Activated naive CD8-positive, alpha-beta T cell treated with anti-CD3 and anti-CD28 coated beads, Interleukin-2, amount 10 ng/mL, durations not matched to agents 7 days and 5 days (primary cell): ENCODE measurements at places on chromosomes 1 and 21. TPM values are rescaled to one million over a fixed set of nuclear protein-coding genes. Genes with fewer than 3 reads are reported as not detected.

GRCh38 chr1:32619701-32620485, 30.5 kb downstream of the ZBTB8OS start:
- peaks cover 32% of the 10 kb centered on the region for H3K36me3 ChIP-seq
- no peaks in the 10 kb centered on the region for H3K27me3 ChIP-seq
- H3K27ac ChIP-seq: no peak overlapping the region
- H3K4me1 ChIP-seq: peaks cover 19% of the 10 kb centered on the region

- peaks cover 21% of the 10 kb centered on the region for H3K4me1 ChIP-seq
- DNase-seq: no peak
Observed at GRCh38 chr1:208047975-208048374, 137.1 kb upstream of the CD34 start.

GRCh38 chr21:39674801-39675200, 62.1 kb downstream of the B3GALT5 start:
- H3K4me1 ChIP-seq: no peaks in the 10 kb centered on the region
- no peak overlapping the region for H3K27ac ChIP-seq
- no peaks in the 10 kb centered on the region for H3K27me3 ChIP-seq
- H3K36me3 ChIP-seq: no peaks in the 10 kb centered on the region
- H3K4me3 ChIP-seq: no peak overlapping the region

- peaks cover 4% of the 10 kb centered on the region for H3K27me3 ChIP-seq
- no peak for DNase-seq
- peaks cover 11% of the 10 kb centered on the region for H3K4me1 ChIP-seq
- H3K27ac ChIP-seq: no peak overlapping the region
- H3K4me3 ChIP-seq: no peak overlapping the region
- no peaks in the 10 kb centered on the region for H3K36me3 ChIP-seq
Observed at GRCh38 chr1:179817789-179818188, 59.8 kb downstream of the TOR1AIP2 start.

GRCh38 chr1:41741244-41741643, 177.5 kb downstream of the HIVEP3 start:
- no peak overlapping the region for H3K4me3 ChIP-seq
- H3K4me1 ChIP-seq: peaks cover 41% of the 10 kb centered on the region
- DNase-seq: no peak
- H3K36me3 ChIP-seq: no peaks in the 10 kb centered on the region
- peak overlapping the region; percentile 77 for H3K27ac ChIP-seq

DNA sequence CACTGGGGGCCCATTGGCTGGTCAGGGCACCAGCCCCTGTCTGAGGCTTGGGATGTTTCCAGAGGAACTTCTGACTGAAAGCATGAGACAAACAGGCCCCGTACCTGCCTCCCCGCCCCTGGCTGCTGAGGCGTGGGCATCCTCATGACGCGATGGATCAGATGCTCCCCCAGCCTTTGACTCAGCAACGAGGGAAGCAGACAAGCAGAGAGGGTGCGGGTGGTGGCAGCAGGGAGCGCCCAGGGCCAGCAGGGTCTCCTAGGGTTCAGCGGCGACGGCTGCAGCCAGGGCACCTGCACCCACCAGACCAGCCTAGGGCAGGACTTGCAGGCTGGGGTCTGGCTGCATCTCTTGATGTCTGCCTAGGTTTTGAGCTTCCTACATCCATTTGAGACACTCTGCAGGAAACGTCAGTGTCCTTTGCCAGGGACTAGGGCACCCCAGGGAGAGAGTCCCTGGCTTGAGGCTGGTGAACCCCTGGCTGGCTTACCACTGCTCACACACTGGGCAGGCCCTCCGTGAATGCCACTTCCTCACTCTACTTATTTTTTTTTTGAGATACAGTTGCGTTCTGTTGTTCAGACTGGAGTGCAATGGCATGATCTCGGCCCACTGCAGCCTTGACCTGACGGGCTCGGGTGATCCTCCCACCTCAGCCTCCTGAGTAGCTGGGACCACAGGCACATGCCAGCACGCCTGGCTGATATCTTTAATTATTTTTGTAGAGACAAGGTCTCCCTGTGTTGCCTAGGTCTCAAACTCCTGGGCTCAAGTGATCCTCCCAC, 63.3 kb downstream of the DHRS3 start:
- no peak for DNase-seq
- no peak overlapping the region for H3K27ac ChIP-seq
- no peaks in the 10 kb centered on the region for H3K36me3 ChIP-seq

- H3K27me3 ChIP-seq: no peaks in the 10 kb centered on the region
- DNase-seq: peak; percentile 80
- H3K4me3 ChIP-seq: peak overlapping the region; percentile 99
- H3K27ac ChIP-seq: peak overlapping the region; percentile 98
- peaks cover 45% of the 10 kb centered on the region for H3K36me3 ChIP-seq
Observed at GRCh38 chr1:37479255-37480124, 5.1 kb downstream of the ZC3H12A start.

DNA sequence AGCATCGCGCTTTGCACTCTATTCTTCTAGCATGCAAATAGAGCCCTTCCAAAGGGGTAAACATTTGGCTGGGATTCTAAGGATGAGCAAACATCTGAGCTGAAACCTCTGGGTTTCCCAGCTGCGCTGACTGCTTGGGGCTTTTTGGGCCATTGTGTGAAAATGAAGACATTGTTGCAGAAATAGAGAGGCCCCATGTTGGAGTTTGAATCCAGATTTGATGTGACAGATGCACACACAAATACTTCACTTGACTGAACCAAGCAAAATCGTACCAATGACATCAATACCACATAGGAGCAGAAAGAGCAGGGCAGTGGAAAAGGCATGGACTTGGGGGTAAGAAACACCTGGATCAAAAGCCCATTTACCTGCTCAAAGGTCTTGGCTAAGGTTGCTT, 144.6 kb upstream of the HMGB4 start:
- no peaks in the 10 kb centered on the region for H3K36me3 ChIP-seq
- H3K27me3 ChIP-seq: peaks cover 2% of the 10 kb centered on the region
- no peak overlapping the region for H3K27ac ChIP-seq
- DNase-seq: no peak
- H3K4me1 ChIP-seq: no peaks in the 10 kb centered on the region

GRCh38 chr1:233667741-233668140, 53.8 kb downstream of the KCNK1 start:
- H3K27me3 ChIP-seq: no peaks in the 10 kb centered on the region
- no peaks in the 10 kb centered on the region for H3K4me1 ChIP-seq
- no peak for DNase-seq
- H3K36me3 ChIP-seq: no peaks in the 10 kb centered on the region
- no peak overlapping the region for H3K27ac ChIP-seq
- H3K4me3 ChIP-seq: no peak overlapping the region

DNA sequence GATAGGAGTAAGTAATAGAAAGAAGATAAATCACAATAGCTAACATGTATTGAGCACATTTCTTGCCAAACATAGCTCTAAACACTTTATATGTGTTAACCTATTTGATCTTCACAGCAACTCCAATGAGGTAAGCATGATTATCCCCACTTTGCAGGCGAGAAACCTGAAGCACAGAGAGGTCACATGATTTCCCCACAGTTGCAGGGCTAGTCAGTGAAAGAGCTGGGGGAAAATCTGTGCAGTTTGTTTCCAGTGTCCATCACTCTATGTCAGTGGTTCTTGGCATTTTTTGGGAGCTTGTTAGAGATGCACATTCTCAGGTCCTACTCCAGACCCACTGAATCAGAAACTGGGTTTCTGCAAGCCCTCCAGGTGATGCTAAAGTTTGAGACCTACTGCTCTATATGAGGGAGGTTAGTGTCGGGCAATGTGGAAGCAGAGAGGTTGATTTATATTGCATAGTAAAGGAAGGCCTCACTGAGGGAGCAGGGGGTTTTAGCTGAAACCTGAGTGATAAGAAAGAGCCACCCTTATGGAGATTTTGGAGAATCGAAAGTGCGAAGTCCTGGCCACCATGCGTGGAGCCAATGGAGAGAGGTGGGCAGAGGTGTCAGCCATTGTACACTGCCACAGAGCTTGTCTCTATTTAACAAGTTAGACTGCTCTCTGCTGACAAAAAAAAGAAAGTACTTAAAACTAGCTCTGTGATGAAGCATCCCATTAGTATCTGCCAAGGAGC, 20.9 kb downstream of the MCOLN3 start:
- peaks cover 9% of the 10 kb centered on the region for H3K4me1 ChIP-seq
- H3K4me3 ChIP-seq: peak overlapping the region; percentile 51
- H3K27ac ChIP-seq: peak overlapping the region; percentile 80
- DNase-seq: no peak
- no peaks in the 10 kb centered on the region for H3K27me3 ChIP-seq

DNA sequence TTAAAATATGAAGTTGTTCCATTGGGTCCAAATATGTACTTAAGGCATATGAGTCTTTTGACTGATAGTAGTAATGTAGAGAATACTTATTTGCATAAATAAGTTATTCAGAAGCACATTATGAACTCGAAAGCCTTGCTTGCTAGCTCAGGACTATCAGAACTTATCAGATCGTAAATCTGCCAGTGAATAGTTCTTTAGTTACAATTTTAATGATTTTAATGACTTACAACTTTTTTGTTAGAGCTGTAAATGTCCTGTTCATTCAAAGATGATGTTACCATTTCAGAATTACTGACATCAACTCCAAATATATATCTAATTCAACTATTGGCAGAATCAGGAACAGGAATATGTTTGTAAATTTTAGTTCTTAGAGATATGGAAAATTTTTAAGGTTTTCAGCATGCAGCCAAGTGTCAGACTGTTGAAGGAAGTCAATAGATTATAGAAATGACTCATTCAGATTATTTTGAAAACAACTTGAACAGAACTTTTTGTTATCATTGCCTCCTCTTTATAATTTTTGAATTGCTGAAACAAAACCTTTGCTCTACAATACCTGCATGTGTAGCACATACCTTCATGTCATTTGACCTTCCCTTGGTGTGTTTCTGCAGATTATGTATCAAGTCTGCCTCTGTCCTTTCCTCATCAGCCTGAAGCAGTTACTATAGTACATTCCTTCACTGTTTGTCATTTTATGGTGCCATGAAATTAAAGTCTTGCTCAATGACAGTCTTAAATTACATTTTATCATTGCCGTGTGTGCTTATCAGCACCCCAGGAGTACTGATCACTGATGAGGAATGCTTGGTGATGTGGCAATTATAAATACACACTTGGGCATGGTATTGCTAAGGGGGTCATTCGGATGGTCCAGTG, 44.9 kb downstream of the LRRC8D start:
- no peaks in the 10 kb centered on the region for H3K27me3 ChIP-seq
- peaks cover 24% of the 10 kb centered on the region for H3K4me1 ChIP-seq
- H3K27ac ChIP-seq: no peak overlapping the region
- no peak for DNase-seq

DNA sequence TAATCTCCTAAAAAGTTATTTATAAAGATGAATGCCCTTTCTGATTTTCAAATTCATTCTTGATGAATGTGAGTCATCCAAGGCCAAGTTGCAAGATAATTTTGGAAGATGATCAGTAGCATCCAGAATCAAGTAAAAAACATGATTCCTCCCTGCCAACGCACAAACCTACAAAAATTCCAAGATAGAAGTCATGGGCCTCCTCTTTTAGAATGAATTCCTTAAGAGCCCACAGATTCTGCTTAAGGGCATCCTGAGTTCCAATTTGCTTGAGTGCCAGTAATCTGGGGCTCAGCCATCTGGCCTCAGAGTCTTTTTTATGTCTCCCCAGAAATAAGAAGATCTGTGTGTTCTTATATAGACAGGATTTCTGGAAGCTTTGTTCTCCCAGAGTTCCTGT, 23.2 kb upstream of the SPATA6 start:
- no peak for DNase-seq
- H3K4me1 ChIP-seq: peaks cover 4% of the 10 kb centered on the region
- no peaks in the 10 kb centered on the region for H3K27me3 ChIP-seq
- no peak overlapping the region for H3K27ac ChIP-seq

The MGST3 gene
- 62.3 TPM for total RNA-seq

The EXTL1 gene
- not detected for total RNA-seq

The GPR25 gene
- 0.75 TPM for total RNA-seq

The CA6 gene
- total RNA-seq: 37.3 TPM

The UBL4B gene
- total RNA-seq: not detected

The RAP1A gene
- 134 TPM for total RNA-seq

The SELL gene
- total RNA-seq: 135 TPM

The MSH4 gene
- total RNA-seq: 0.40 TPM

The HMGCS2 gene
- total RNA-seq: not detected
